ENCODE measurements at places on chromosomes 2 and 18. TPM values are rescaled to one million over a fixed set of nuclear protein-coding genes. Genes with fewer than 3 reads are reported as not detected.

Gene TCF23
- total RNA-seq, result not detected

Gene REG3G
- not detected for total RNA-seq

Gene GPBAR1
- total RNA-seq, result not detected

Gene ATG4B
- total RNA-seq, result 77.6 TPM

Gene STAT4
- 0.63 TPM for total RNA-seq

Gene FN1
- total RNA-seq, result 2,780 TPM

Gene TMEM200C
- 0.43 TPM for total RNA-seq

Gene TMEM37
- total RNA-seq, result 0.32 TPM

Gene LIMS4
- total RNA-seq, result 0.77 TPM

Gene CASP10
- 4.7 TPM for total RNA-seq

Gene TTLL4
- total RNA-seq, result 4.1 TPM

Gene LAMA3
- total RNA-seq, result 4.9 TPM

Gene CDC42EP3
- total RNA-seq, result 2.6 TPM

Gene C2orf15
- total RNA-seq, result not detected

Gene SERPINB10
- total RNA-seq, result not detected

Gene TACR1
- total RNA-seq, result 0.16 TPM

Gene CCBE1
- 24.9 TPM for total RNA-seq

Gene MEP1B
- total RNA-seq, result not detected

Gene PPP3R1
- total RNA-seq, result 6.9 TPM

Gene SLC11A1
- total RNA-seq, result 0.26 TPM

Gene HOXD3
- total RNA-seq, result not detected

Gene SULT1C2
- under 0.01 TPM for total RNA-seq

Gene NPPC
- 0.16 TPM for total RNA-seq

Gene NT5DC4
- total RNA-seq, result not detected

Gene PARD3B
- 17.0 TPM for total RNA-seq

Gene KCTD1
- 7.2 TPM for total RNA-seq

Gene CHRNG
- total RNA-seq, result not detected

Gene FAM228A
- total RNA-seq, result 0.09 TPM

Gene GRHL1
- 0.52 TPM for total RNA-seq

Gene METAP1D
- 4.9 TPM for total RNA-seq

Gene C2orf68
- 11.2 TPM for total RNA-seq

Gene FBLN7
- total RNA-seq, result 0.47 TPM

Gene SPRED2
- 4.0 TPM for total RNA-seq

Gene MYL12A
- total RNA-seq, result 728 TPM

Gene TTL
- total RNA-seq, result 19.4 TPM

Gene GEN1
- total RNA-seq, result 3.3 TPM

Gene KIF3C
- total RNA-seq, result 13.2 TPM

Gene KCNG2
- total RNA-seq, result 1.9 TPM

Gene GNLY
- not detected for total RNA-seq

Gene UGT1A9
- total RNA-seq, result not detected

Gene TDRD15
- not detected for total RNA-seq

Gene SPIRE1
- 14.2 TPM for total RNA-seq

Gene RAX
- not detected for total RNA-seq

Gene ZNF521
- total RNA-seq, result 17.0 TPM

Gene LINC00305
- not detected for total RNA-seq

Gene TMEM87B
- total RNA-seq, result 18.4 TPM

Gene DTNA
- 19.1 TPM for total RNA-seq

Gene LOXL3
- 23.6 TPM for total RNA-seq

Gene ADCYAP1
- total RNA-seq, result not detected

Gene SCYGR4
- total RNA-seq, result not detected

Gene GKN1
- not detected for total RNA-seq

Gene RAB27B
- 0.52 TPM for total RNA-seq

Gene GPR35
- total RNA-seq, result 0.52 TPM

Gene EVA1A
- total RNA-seq, result 5.8 TPM

Gene TUBA4A
- total RNA-seq, result 9.4 TPM

Gene STPG4
- total RNA-seq, result 0.16 TPM

Gene PNPT1
- total RNA-seq, result 7.6 TPM

Gene ANKRD62
- not detected for total RNA-seq

All from bronchial smooth muscle cell (primary cell).